Skeletal muscle cell (primary cell): ENCODE measurements at places on chromosomes 3 and 15.

DNA sequence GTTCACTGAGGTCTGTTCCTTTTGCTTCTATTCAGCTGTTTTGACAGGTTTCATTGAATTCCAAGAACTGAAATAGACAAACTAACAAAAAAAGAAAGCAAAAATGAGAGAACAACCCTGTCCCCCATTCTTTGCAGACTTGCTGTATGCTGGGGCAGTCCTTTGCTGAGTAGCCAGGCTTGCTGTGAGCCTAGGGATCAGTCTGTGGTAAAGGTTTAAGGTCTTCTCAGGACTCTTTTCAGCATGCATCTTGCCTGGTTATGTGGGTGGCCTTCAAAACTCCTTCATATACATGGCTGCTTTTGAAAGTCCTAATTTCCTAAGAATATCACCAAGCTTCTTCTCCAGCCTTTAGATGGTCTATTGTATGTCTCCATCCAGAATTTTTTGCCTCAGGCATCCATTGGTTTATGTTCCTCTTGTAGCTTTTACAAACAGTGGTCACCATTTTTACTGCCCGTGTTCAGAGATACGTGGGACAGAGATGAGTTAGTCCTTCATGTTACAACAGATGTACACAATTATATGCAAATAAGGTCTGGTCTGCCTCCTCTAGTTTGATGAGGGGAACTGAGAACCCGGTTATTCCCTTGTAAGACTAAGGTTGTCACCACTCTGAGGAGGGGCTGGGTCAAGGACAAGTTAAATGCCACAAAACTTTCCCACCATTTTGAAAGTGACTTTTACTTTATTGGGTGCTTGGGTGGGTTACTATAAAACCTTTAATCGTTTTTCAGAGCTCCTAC lies 41.4 kb downstream of the SACM1L start:
- DNase-seq: no peak

- DNase-seq: no peak
Measured at GRCh38 chr15:78168608-78169007, 19.4 kb downstream of the IDH3A start.

DNA sequence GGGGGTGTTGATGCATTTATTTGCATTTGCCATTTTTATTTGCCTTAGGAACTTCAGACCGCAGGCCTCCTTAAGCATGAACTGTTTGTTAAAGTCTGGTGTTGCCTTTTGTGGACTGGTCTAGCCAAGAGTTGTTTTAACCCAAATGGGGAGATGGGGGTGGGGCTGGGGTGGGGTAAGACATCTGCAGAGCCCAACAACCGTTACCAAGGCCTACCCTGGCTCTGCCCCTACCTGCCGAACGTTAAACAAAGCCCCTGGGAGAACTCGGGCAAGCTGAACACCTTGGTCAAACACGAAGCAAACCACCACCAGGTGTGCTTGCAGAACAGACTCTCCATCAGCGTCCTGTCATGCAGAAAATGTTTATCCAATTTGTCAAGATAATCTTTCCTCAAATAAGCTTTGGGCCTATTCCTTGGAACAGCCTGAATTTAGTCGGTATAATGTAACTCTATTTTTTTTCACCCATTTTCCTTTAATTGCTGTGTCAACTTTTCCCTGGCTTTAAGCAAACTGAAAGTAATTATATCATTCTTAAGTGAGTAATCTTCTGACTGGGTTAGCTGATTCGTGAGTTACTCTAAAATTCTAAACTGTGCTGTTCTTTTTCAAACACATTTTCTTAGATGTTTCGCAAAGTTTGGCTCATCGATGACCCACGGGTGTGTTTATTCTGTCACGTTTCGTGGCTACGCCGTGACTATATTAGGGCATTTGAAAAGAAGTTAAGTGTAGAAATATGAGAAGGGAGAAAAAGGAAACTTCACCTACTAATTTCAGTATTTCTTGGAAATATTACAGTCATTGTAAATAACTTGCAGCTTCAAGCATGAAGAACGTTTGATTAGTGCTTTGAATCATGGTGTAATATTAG lies 127.6 kb downstream of the SOX2 start:
- DNase-seq: no peak

DNA sequence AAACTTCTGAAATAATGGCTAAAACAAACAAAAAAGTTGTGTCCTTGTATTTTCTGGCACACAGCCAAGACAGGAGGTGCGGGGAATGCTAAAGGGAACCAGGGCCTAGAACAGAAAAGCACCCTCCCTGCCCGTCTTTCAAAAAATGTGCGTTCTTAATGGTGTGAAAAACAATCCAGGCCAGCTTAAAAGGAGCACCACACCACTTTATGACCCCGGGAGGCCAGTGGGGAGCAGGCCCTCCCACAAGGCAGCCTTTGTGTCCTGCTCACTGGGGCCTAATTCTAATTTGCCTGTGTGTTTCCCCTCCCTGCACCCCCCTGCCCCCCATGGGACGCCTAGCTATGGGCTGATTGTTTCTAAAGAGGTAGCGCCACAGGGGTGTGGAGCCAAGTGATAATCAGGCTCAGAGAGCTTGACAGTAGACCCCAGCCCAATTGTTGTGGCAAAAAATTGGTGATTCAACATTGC lies 181.4 kb downstream of the GREM1 start:
- DNase-seq: no peak

GRCh38 chr3:132517311-132517710 lies 79.8 kb upstream of the ACKR4 start:
- no peak for DNase-seq

DNA sequence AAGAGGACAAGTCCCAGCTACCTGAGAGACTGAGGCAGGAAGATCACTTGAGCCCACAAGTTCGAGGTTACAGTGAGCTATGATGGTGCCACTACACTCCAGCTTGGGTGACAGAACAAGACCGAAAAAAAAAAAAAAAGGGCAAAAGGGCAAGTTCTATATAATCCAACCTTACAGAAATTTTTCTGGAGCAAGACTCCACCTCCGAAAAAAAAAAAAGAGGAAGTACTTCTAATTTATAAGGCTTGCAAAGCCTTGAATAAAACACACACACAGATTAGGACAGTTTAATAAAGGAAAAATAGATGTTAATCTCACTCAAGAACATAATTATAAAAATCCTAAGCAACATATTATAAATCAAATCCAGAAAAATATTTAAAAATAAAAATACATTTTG lies 14.4 kb upstream of the XYLB start:
- no peak for DNase-seq

DNA sequence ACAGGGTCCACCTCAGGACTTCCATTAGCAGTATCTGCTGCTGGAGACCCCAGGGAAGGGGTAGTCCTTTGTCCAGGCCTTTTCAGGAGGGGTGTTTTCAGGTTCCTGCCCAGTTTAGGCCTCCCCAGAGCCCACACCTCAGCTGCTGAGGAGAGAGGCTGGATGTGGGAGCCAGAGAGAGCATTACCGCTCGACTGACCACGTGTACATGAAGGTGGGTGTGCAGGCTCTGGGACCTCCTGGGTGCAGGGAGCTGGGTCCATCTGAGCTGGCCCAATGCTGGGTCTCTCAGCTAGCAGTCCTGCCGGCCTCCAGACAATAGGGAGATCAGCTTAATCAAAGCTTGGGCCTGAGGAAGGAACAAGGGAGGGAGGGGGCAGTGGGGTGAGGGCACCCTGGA lies 29.1 kb upstream of the POLG start:
- DNase-seq: no peak

GRCh38 chr3:190338717-190339116 lies 16.5 kb upstream of the CLDN1 start:
- DNase-seq: no peak

DNA sequence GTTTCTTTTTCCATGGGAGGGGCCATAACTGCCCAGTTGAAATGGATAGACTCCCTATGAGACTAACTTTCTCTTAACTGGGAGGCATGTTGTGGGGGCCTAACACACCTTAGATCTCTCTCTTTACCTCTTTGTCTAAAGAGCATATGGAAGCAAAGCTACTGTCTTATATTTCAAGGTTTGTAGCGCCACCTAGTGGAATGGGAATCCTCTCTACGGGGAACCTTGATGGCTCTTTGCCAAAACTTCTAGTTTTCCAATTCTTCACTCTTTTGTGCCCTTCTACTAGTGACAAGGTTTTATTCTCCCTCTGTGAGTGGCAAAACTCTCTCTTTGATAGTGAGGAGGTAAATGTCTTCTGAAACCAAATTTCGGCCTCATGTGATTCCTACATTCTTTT lies 1030.4 kb upstream of the CADM2 start:
- DNase-seq: no peak

- no peak for DNase-seq
Measured at GRCh38 chr3:169818316-169818715, 5.6 kb upstream of the LRRC34 start.

DNA sequence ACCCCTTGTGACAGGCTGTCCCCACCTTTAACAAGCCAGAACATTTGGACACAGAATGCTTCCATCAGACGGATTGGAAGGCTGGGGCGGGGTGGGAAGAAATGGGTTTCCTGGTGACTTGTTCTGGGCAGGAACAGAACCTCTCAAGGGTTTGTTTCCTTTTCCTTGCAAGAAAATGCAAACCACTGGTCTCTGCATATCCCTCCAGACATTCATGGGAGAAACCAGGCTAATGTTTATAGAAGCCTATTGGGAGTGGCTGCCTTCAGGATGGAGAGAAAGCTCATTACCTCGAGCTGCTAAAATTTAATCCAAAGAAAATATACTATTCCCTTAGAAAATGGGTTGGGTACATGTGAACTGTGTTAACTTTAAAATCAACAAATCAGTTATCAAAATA lies 21.9 kb downstream of the MINAR1 start:
- no peak for DNase-seq

DNA sequence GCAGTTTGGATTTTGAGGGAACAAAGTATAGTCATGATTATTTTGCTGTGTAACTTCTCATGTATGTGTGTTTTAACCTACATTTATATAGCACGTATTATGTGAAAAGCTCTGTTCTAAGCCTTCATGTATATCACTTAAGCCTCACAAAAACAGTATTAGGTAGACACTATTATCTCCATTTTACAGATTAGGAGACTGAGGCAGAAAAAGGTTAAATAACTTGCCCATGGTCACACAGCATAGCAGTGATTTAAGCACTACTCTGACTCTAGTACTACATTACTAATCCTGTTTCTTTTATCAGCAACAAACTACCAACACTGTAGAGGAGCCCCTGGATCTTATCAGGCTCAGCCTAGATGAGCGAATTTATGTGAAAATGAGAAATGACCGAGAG lies 2.6 kb downstream of the LSM3 start:
- DNase-seq: no peak

- DNase-seq: no peak
Measured at GRCh38 chr3:161540594-161540993, 44.0 kb downstream of the OTOL1 start.

DNA sequence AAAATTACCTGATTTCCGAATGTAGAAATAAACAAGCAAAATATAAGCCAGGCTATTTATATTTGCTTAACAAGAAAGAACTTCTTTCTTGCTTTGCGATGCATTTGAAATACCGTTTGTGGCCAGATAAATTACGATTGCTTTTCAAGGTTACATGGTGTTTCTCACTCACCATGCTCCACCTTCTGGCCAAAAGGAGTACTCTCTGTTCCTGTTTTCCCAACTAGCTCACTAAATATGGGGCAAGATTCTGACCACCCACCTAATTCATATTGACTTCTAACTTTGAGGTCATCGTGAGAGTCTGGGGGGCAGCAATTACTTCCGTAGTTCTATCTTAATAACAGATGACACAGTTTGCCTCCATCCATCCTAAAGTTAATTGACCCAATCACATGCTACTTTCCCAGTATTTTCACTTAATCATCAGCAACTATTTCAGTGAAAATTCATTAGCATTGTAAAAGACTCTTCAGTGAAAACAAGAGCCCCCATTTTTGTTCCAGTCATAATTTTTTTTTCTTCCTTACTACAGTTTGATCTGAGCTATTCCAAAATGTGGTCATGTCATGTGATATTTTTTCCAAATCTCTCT lies 25.9 kb downstream of the ACP3 start:
- DNase-seq: no peak

DNA sequence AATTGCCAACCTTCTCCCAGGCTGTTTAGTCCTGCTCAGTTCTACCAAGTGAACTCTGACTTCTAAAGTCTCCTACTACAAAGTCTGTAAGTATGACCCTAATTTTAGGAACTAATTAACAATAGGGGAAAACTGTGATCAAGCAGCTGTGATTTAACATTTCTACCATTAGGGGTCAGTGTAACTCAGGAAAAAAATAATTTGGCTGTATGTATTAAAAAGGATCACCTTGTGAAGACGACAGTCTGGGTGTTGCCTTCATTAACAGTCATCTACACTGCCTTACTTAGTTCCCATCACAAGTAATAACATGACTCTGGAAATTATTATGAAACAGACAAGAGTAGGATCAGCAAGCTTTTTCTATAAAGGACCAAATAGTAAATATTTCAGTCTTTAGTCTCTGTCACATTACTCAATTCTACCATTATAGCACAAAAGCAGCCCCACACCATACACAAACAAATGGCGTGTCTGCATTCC lies 4.2 kb upstream of the NPHP3 start:
- no peak for DNase-seq

DNA sequence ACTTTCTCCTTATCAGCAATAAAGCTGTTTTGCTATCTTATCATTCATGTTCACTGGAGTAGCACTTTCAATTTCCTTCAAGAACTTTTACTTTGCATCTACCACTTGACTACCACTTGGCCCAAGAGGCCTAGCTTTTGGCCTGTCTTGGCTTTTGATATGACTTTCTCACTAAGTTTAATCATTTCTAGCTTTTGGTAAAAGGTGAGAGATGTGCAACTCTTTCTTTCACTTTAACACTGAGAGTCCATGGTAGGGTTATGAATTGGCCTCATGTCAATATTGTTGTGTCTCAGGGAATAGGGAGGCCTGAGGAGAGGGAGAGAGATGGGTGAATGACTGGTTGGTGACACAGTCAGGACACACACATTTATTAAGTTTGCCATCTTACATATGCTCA lies 31.0 kb upstream of the FAM3D start:
- no peak for DNase-seq

GRCh38 chr3:174126990-174127758 lies 729.6 kb downstream of the NLGN1 start:
- DNase-seq: no peak

DNA sequence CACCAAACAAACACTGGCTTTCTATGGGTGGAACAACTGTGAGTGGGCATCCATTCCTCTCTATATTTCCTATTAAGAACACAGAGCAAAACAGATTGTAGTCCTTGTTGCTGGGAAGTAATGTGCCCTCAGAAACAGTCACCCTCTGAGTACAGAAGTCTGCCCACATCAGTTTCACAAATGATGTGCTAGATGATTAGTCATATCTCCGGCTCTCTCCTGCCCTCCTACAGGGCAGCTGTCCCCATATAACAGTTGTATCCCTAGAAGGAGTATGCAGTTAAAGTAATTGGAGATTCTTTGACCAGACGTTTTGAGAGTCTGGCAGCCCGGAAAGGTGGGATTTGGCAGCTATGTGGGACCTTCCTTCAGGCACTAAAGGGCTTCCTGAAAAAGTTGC lies 159.9 kb downstream of the APBA2 start:
- DNase-seq: peak; percentile 62

GRCh38 chr15:101535170-101535902 lies 45.8 kb upstream of the PCSK6 start:
- DNase-seq: no peak

- DNase-seq: no peak
Measured at GRCh38 chr15:70854666-70854976, 664 bp upstream of the LARP6 start.

- no peak for DNase-seq
Measured at GRCh38 chr15:94844538-94845389, 613.4 kb downstream of the MCTP2 start.
